SK-N-SH (cell line): ENCODE measurements at places on chromosomes 1 and 21. TPM values are rescaled to one million over a fixed set of nuclear protein-coding genes. Genes with fewer than 3 reads are reported as not detected.

DNA sequence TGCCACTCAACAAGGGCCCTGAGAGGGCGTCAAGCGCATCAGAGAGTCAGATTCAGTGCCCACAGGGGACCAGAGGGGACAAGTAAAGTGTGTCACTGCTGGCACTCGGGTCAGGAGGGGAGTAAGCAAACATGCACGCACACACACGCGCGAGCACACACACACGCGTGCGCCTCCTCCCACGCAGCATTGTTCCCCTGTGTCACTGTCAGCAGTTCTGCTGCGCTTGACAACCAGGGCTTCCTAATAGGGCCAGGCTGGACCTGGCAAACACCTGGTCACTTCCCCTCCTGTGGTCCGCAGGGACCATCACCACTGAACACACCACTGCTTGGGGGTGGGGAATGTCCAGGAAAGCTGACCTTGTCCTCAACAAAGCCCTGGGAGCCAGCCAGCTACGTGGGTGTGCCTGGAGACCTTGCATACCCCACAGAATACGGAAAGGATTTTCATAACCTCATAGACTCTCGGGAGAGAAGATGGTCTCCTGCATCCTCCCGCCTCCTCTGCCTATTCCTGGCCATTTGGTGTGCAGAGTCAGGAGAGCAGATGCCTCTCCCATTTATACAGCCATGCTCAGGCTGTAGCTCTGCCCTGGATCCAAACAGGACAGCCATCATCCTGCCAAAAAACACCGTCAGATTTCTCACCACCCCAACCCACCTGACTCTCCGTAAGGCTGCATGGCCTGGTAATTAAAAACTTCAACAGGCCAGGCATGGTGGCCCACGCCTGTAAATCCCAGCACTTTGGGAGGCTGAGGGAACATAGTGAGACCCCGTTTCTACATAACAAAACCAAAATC is 73.2 kb downstream of the SSBP3 start:
- H3K27ac ChIP-seq = peak overlapping the region; percentile 88
- H3K36me3 ChIP-seq = no peaks in the 10 kb centered on the region
- peaks cover 77% of the 10 kb centered on the region for H3K4me1 ChIP-seq
- no peaks in the 10 kb centered on the region for H3K27me3 ChIP-seq
- no peak overlapping the region for H3K4me3 ChIP-seq

- H3K36me3 ChIP-seq = no peaks in the 10 kb centered on the region
- H3K4me3 ChIP-seq = peak overlapping the region; percentile 80
These were observed 2.3 kb downstream of the EGLN1 start for GRCh38 chr1:231419738-231420298.

DNA sequence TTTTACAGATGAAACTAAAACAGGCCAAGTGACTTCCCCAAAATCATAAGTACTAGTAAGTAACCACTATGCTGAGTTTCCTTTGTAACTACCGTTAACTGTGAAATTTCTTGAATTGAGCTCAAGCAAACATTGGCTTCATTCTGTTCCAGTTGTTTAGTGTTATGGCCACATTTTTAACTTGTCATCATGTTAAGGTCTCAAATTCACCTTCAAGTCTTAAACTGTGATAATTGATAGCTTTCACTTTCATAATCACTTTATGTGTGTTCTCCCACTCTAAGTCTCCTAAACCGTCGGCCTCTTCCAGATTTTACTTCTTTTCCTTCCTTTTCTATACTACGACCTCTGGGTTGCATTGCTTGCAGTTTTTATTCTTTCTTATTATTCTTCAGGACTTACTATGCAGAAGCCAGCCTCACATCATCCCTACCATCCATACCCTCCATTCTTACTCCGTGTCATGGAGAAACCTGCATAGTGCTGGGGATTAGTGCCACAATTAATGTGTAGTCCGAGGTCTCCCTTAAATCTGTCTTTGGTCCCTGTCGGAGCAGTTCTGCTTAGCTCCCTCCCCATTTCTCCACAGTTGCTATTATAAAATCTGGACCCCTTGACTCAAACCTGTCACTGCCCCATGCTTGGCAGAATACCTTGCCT is 5.8 kb downstream of the KIF1B start:
- H3K4me1 ChIP-seq = peaks cover 15% of the 10 kb centered on the region; the same call in 1 of the 2 replicates
- no peak overlapping the region for H3K4me3 ChIP-seq
- H3K27me3 ChIP-seq = no peaks in the 10 kb centered on the region
- H3K36me3 ChIP-seq = no peaks in the 10 kb centered on the region
- H3K27ac ChIP-seq = no peak overlapping the region

DNA sequence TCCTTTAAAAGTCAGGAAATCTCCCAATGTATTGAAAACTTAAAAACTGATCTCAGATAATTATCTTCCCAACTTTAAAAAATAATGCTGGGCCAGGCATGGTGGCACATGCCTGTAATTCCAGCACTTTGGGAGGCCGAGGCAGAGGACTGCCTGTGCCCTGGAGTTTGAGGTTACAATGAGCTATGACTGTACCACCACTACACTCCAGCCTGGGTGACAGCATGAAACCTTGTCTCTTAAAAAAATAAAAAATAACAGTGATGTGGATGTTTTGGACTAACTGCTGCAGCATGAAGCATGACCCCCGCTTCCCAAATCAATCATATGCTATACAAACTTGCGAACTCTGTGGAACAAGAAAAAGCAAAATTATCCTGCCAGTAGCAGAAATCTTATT is 186.3 kb downstream of the RERE start:
- no peak overlapping the region for H3K27ac ChIP-seq
- H3K4me1 ChIP-seq = peaks cover 10% of the 10 kb centered on the region
- H3K36me3 ChIP-seq = 0 out of 2 replicates have a peak, but pooled peaks cover 3% of the 10 kb centered on the region
- no peak for DNase-seq
- no peak overlapping the region for H3K4me3 ChIP-seq
- H3K27me3 ChIP-seq = no peaks in the 10 kb centered on the region

GRCh38 chr1:35915693-35916092 is 15.2 kb upstream of the AGO3 start:
- DNase-seq = no peak
- H3K27me3 ChIP-seq = no peaks in the 10 kb centered on the region
- H3K4me1 ChIP-seq = no peaks in the 10 kb centered on the region
- H3K27ac ChIP-seq = no peak overlapping the region

DNA sequence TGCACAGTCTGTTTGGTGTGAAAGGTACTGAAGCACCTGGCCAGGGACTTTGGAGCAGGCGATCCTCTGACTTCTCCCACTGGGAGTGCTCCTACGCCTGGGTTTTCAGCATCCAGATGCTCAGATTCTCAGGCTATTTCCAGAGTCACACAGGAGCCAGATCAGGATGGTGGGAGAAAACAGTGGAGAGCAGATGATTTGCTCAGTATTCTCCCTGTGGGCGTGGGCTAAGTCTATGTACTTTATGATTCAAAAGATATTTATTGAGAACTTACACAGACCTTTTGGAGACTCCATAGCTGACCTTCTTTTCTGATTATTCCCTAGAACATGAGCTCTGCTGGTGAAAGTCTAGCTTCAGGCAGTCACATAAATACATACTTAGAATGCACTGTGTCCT is 134.6 kb downstream of the TENT5C start:
- no peaks in the 10 kb centered on the region for H3K36me3 ChIP-seq
- no peaks in the 10 kb centered on the region; the same call in 1 of the 2 replicates for H3K27me3 ChIP-seq
- H3K27ac ChIP-seq = no peak overlapping the region

GRCh38 chr1:169699707-169700106 is 11.7 kb downstream of the SELL start:
- H3K27me3 ChIP-seq = no peaks in the 10 kb centered on the region
- no peak overlapping the region for H3K27ac ChIP-seq
- H3K4me3 ChIP-seq = no peak overlapping the region

GRCh38 chr1:26838474-26839338 is 12.2 kb downstream of the ZDHHC18 start:
- H3K4me1 ChIP-seq = no peaks in the 10 kb centered on the region
- DNase-seq = no peak
- no peaks in the 10 kb centered on the region for H3K27me3 ChIP-seq
- H3K36me3 ChIP-seq = peaks cover 27% of the 10 kb centered on the region; the same call in 1 of the 2 replicates
- H3K27ac ChIP-seq = no peak overlapping the region
- H3K4me3 ChIP-seq = no peak overlapping the region

GRCh38 chr1:208043691-208044181 is 132.8 kb upstream of the CD34 start:
- no peak overlapping the region for H3K4me3 ChIP-seq
- DNase-seq = no peak

GRCh38 chr1:230011333-230012092 is 55.5 kb upstream of the GALNT2 start:
- H3K4me1 ChIP-seq = no peaks in the 10 kb centered on the region; the same call in 1 of the 2 replicates
- no peak for DNase-seq
- H3K4me3 ChIP-seq = no peak overlapping the region
- no peak overlapping the region for H3K27ac ChIP-seq
- no peaks in the 10 kb centered on the region for H3K27me3 ChIP-seq

- no peaks in the 10 kb centered on the region for H3K4me1 ChIP-seq
- no peaks in the 10 kb centered on the region; the same call in 1 of the 2 replicates for H3K27me3 ChIP-seq
These were observed 228.3 kb upstream of the PKN2 start for GRCh38 chr1:88455621-88456256.

DNA sequence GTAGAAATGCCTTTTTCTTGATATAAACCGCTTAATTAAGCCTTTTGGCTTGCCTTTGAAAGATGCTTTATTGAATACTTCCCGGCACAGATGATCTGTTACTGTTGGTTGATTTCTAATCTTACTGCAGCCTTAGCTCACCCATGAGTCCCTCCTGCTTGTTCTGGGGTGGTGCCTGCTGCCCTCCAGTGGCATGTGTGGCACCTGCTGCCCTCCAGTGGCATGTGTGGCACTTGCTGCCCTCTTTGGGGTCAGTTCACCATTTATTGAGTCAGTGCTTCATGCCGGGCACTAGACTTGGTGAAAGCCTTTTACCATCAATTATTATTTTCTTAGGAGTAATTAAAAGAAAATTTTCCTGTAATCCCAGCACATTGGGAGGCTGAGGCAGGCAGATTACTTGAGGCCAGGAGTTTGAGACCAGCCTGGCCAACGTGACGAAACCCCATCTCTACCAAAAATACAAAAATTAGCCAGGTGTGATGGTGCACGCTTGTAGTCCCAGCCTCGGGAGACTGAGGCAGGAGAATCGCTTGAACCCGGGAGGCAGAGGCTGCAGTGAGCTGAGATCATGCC is 54.3 kb downstream of the ADARB1 start:
- H3K4me1 ChIP-seq = peaks cover 8% of the 10 kb centered on the region
- H3K4me3 ChIP-seq = peak overlapping the region; percentile 20; the same call in 1 of the 2 replicates
- no peaks in the 10 kb centered on the region for H3K36me3 ChIP-seq
- H3K27ac ChIP-seq = no peak overlapping the region
- H3K27me3 ChIP-seq = no peaks in the 10 kb centered on the region
- peak; percentile 87 for DNase-seq

GRCh38 chr1:161402446-161402845 is 34.8 kb upstream of the CFAP126 start:
- no peak overlapping the region for H3K4me3 ChIP-seq
- H3K4me1 ChIP-seq = peaks cover 6% of the 10 kb centered on the region; the same call in 1 of the 2 replicates
- DNase-seq = no peak
- no peaks in the 10 kb centered on the region for H3K36me3 ChIP-seq
- H3K27ac ChIP-seq = no peak overlapping the region

DNA sequence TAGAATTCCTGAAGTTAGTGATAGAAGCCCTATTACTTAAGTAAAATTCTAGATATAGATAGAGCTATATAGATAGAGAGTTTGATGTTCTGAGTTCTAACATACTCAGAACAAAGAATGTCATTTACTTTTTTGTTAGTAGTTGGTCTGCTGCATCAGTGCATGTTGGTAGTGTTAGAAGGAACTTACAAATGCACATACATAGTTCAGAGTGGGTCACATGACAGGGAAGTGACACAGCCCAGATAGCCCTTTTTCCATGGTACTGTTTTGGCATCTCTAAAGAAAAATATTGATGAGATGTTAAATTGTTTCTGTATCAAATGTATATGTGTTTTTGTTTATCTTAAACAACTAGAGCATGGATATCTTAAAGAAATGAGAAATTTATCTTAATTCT is 45.7 kb downstream of the DHX9 start:
- H3K27ac ChIP-seq = no peak overlapping the region
- H3K27me3 ChIP-seq = no peaks in the 10 kb centered on the region
- H3K4me1 ChIP-seq = no peaks in the 10 kb centered on the region
- DNase-seq = no peak
- no peak overlapping the region for H3K4me3 ChIP-seq

- no peaks in the 10 kb centered on the region for H3K4me1 ChIP-seq
- H3K27me3 ChIP-seq = peaks cover 20% of the 10 kb centered on the region; the same call in 1 of the 2 replicates
- H3K27ac ChIP-seq = no peak overlapping the region
- H3K4me3 ChIP-seq = no peak overlapping the region
- no peaks in the 10 kb centered on the region for H3K36me3 ChIP-seq
These were observed 30.3 kb upstream of the FMOD start for GRCh38 chr1:203381151-203381751.

DNA sequence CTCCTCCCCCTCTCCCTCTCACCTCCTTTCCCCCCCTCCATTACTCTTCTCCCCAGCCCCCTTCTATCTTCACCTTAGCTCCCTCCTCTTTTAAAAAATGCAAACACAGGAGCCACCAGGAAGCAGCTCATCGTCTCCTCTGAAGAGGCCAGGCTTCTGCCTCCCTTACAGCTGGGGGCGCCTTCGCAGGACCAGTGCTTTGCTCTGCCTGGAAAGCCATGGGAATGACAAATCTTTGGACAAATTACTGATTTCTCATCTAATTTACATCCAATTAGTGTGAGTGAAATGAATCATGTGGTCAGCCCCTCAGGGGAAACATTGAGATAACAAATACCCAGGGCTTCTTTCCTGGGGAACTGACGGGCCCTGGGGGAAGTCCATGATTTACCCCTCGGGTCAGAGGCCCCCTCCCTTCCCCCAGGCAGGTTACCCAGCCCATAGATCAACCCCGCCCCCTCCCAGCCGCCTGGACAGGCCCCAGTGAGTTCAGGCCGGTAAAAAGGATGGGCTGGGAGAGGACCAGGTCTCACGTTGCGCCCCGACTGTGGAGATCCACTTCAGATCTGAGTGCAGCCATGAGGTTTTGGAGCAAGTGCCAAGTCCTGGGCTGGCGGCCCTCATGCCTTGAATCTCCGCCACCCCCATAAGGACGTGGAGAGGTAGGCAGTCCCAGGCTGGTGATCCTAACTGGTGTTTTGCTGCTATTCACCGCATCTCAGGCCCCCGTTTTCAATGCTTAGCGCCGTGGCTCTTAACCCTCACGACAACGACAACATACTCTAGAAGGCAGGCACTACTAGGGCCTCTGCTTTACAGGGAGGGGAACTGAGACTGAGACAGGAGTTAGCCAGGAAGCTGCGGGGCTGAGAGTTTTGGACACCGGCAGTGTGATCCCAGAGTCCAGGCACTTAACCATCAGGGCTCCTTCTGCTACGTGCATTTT is 300.8 kb downstream of the RRAGC start:
- H3K36me3 ChIP-seq = no peaks in the 10 kb centered on the region
- H3K4me3 ChIP-seq = no peak overlapping the region
- H3K4me1 ChIP-seq = no peaks in the 10 kb centered on the region
- peak; percentile 37 for DNase-seq
- H3K27ac ChIP-seq = no peak overlapping the region

The EFNA1 gene
- 14.4 and 15.3 TPM in 2 replicates for polyA plus RNA-seq

The AMY1A gene
- polyA plus RNA-seq = not detected in 2 replicates

The FAM20B gene
- polyA plus RNA-seq = 14.9 and 17.5 TPM in 2 replicates

The ZNF695 gene
- polyA plus RNA-seq = 3.0 and 3.2 TPM in 2 replicates

The AZIN2 gene
- 17.8 and 20.6 TPM in 2 replicates for polyA plus RNA-seq

The PCSK9 gene
- polyA plus RNA-seq = 0.02 and 0.03 TPM in 2 replicates

The REN gene
- polyA plus RNA-seq = not detected in 2 replicates

The BARHL2 gene
- polyA plus RNA-seq = not detected in 2 replicates

The TESK2 gene
- 1.3 TPM in 2 replicates for polyA plus RNA-seq

The RBBP4 gene
- polyA plus RNA-seq = 107 and 108 TPM in 2 replicates

The LMOD1 gene
- 2.7 and 4.9 TPM in 2 replicates for polyA plus RNA-seq

The RHD gene
- not detected in 2 replicates for polyA plus RNA-seq

The CELA2A gene
- polyA plus RNA-seq = not detected in 2 replicates

The KRTAP11-1 gene
- polyA plus RNA-seq = not detected in 2 replicates
